ENCODE measurements at places on chromosomes 7 and 10. TPM values are rescaled to one million over a fixed set of nuclear protein-coding genes. Genes with fewer than 3 reads are reported as not detected.

DNA sequence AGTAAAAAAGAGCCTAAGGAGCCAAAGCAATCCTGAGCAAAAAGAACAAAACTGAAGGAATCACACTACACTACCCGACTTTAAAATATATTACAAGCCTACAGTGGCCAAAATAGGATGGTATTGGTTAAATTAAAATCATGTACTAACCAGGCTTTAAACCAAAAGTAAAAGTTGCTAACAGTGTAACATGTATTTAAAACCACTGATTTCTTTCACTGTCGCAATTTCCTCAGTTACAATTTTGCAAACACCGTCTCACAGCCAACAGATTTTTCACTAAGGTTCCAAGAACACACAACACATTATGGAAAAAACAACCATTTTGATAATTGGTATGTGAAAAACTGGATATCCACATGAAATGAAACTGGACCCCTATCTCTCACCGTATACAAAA lies 74.0 kb downstream of the JMJD1C start:
- DNase-seq, result no peak

PSD gene
- total RNA-seq, result not detected

CNPY1 gene
- not detected for total RNA-seq

MYOZ1 gene
- 0.26 TPM for total RNA-seq

VPS50 gene
- total RNA-seq, result 11.7 TPM

DNA sequence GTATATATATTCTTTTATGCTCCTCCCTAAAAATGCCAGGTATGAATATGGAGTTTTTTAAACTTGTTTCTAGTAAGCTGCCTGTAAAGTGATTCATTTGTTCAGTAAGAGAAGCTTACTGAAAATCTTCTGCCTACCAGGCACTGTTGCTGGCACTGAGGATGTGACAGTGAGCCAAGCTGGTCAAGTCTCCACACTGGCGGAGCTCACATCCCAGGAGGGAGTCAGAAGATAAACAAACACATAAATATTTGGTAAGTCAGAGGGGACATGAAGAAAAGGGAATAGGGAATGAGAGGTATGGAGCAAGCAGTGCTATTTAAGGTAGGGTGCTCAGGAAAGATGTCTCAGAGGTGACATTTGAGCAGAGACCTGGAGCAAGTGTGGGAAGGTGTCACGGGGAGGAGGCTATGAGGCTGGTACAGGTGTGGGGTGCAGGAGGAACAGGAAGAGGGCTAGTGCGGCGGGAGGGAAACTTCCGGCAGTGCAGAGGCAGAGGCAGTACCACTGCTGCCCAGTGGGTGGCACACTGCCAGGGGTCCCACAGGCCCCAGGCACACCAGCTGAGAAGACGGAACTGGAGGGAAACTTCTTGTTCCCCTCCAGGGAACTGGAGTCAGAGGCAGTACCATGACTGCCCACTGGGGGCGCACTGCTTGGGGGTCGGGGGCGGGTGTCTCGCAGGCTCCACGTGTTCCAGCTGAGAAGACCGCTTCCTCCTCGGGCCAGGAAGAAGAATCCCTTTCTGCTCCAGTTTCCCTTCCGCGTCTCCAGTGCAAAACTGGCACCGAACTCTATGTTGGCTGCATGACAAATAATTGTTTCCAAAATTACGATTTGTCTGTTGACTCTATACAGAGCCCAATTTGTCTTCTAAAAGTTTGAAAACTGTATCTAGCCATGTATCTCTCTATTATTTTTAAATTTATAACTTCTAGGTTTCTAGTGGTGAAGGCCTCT lies 161.0 kb downstream of the TEX36 start:
- DNase-seq, result peak; percentile 23

GRCh38 chr7:36611703-36612102 lies 112.6 kb downstream of the AOAH start:
- DNase-seq, result no peak

GRCh38 chr10:29435809-29436501 lies 147.1 kb downstream of the LYZL1 start:
- no peak for DNase-seq

GRCh38 chr7:7223250-7223649 lies 40.9 kb downstream of the C1GALT1 start:
- DNase-seq, result no peak

DNA sequence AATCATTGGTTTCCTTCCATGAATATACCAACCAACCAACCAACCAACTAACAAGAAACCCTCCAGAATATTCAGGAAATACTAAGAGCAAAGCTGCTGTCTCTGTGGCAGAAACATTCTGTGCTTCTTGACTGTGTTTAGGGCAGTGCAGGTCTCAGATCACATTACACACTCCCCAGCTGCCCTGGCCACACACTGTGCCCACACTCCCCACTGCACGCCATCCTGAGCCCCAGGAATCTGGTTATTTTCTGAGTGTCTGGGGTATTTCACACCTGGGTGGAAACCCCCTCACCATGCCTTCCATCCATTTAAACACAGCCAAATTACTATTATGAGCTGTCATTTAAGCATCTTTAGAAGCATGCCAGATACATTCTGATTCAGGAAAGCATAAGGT lies 183.7 kb upstream of the ANK3 start:
- DNase-seq, result no peak

GRCh38 chr10:60376221-60377041 lies 13.2 kb downstream of the ANK3 start:
- no peak for DNase-seq

GRCh38 chr10:20858292-20859124 lies 38.6 kb downstream of the NEBL start:
- no peak for DNase-seq

GRCh38 chr10:97200616-97201015 lies 14.9 kb upstream of the SLIT1 start:
- no peak for DNase-seq

ADAMTS14 gene
- not detected for total RNA-seq

OPN4 gene
- total RNA-seq, result not detected

ARHGEF35 gene
- total RNA-seq, result 1.1 TPM

- DNase-seq, result no peak
These were observed 157.5 kb upstream of the TNS3 start for GRCh38 chr7:47739301-47739875.

DNA sequence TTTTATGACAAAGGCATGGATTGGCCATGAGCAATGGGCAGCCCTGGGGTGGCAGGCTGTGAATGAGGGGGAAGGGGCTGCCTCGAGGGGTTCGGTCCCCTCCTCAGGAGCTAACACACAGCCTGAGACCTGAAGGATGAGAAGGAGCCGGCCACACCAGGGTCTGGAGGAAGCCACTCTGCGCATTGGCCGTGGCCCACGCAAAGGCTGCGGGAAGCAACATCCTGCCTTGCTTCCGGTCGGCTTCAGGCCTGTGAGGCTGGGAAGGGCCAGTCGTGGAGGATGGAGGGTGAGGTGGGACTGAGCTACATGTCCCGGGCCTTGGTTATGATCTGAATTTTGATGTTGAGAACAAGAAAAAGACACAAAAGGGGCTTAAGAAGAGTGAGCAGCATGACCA lies 49.4 kb downstream of the RGS10 start:
- no peak for DNase-seq

GRCh38 chr7:353746-354325 lies 63.9 kb downstream of the FOXL3 start:
- DNase-seq, result peak; percentile 24

DNA sequence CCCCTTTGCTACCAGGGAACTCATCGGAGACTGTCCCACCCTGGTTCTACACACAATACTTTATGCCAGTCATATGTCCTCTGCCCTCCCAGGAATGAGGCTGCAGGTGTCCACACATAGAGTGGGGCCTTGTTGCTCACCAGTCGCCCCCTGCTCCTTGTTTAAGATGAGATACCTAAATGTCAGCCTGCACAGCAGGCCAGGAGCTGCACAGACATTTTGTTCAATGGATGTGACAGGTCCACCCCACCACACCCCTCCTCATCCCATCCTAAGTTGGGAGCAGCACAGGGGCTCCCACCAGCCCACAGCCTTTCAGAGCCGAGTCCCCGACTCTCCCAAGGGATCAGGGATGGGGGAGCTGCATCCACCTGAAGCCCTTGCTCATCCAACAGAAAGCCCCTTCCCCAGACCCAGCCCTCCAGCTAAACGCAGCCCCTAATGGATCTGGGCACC lies 6.2 kb upstream of the GRID1 start:
- DNase-seq, result peak; percentile 5

EPDR1 gene
- 65.7 TPM for total RNA-seq

DNA sequence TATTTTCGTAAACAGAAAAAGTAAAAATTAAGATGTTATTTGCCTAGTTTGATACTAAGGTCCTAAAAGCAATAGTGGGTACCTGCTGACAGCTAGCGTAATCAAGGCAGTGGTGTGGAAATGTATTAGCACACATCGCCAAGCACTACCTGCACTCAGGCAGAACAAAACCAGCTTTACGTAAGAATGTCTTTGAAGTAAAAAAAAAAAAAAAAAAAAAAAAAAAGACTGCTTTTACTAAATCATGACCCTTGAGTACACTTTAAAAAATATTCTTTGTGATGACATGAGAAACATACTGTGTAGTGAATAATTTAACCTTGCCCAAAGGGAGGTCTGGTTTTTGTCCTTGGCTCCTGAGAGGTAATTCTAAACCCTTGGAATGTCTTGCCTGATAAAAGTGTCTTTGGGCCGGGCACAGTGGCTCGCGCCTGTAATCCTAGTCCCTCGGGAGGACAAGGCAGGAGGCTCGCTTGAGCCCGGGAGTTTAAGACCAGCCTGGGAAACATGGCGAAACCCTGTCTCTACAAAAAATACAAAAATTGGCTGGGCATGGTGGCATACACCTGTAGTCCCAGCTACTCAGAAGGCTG lies 12.7 kb downstream of the XRCC2 start:
- no peak for DNase-seq

- DNase-seq, result no peak
These were observed 493.2 kb downstream of the ZWINT start for GRCh38 chr10:55867848-55868247.

DNA sequence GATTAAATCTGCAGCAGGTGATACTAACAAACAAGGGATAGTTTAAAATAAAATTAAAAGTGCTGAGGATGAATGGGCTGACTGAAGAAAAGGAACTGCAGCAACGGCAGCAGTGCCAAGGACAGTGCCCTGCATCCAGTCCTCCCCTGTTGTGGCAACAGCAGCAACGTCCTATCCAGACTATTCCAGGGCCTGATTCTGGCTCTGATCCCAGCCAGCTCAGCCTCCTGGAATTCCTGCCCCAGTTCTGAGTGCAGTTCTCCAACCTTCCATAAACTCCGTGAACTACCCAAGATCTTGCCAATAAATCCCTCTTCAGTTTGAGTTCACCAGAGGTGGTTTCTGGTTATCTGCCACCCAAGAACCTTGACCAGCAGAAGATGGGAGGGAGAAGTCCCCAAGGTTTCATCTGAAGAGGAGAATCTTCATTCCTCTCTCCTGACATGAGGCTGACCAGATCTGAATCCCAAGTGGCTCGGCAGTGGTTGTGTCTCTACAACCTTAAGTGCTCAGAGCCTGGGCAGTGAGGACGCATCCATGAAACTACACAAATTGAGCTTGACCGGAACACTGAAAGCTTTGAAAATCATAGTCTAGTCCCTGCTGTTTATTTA lies 115.8 kb downstream of the SORBS1 start:
- DNase-seq, result peak; percentile 83

NPSR1 gene
- total RNA-seq, result not detected

DNA sequence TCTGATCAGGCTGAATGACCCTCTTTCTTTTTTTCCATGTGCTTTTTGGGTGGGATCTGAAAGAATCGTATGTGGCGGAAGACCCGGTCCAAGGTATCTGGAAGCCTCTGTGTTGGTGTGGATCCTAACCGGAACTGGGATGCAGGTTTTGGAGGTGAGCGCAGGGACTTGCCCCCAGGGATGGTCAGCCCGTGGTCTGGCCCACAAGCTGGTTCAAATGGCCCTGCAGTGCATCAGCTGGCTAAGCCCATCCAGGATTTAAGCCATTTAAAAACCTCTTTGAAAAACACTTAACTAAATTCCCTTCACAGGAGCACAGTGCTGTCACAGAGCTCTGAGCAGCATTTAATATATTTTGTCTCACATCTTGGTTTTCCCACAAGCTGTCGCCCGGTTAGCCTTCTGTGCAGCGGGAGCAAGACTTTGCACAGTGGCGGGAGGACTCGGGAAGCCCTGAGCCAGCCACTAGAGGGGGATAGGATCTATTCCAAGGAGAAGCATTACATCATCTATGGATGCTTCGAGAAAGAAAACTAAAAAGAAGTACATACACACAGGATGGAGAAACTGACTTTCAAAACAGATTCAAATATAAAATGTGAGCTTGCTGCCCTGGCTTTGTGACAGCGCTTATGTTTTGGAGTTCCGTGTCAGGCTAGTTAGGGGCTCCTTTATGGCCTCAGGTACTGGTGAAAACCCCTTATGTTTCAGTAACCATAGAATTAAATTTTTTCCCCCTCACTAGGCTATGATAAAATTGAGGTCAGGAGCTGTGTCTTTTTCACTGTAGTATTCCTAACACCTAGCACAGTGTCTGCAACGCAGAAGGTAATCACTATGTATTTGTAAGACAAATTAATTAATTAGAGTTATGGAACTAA lies 11.3 kb downstream of the CPA2 start:
- peak; percentile 55 for DNase-seq

- no peak for DNase-seq
These were observed 20.1 kb upstream of the SMNDC1 start for GRCh38 chr10:110324805-110325280.

C10orf88 gene
- total RNA-seq, result 6.2 TPM

ASL gene
- 29.8 TPM for total RNA-seq

- DNase-seq, result no peak
These were observed 51.7 kb downstream of the MAPK8 start for GRCh38 chr10:48358162-48358561.

DNA sequence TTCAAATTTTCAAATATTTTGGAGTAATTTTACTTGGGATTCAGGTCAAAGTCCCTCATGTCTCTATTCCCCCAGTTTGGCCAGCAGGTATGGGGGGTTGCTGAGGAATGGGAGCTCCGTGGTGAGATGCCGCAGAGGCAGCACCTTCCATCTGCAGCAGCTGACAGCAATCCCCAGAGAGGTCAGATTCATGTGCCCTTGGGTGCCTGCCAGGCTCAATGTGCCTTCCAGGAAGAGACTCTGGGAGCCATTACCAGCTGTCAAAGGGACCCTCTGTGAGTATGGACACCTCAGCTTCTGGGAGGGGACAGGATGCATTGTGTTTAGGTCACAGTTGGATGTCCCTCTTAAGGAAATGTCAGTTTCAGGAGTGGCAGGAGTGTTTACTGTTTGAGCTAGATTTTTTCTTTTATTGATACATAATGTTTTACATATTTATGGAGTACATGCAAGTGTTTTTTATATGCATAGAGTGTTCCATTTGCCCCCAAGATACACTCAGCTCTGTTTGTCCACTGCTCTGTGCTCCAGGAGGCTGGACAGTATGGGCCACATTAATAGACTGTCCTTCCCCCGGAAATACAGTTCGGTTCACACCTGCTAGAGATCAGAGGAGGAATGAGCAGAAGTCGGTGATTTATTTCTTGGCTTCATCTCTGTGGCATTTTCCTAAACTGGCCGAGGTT lies 75.3 kb upstream of the GRB10 start:
- no peak for DNase-seq
